ENCODE measurements at places on chromosomes 7 and 10.

DNA sequence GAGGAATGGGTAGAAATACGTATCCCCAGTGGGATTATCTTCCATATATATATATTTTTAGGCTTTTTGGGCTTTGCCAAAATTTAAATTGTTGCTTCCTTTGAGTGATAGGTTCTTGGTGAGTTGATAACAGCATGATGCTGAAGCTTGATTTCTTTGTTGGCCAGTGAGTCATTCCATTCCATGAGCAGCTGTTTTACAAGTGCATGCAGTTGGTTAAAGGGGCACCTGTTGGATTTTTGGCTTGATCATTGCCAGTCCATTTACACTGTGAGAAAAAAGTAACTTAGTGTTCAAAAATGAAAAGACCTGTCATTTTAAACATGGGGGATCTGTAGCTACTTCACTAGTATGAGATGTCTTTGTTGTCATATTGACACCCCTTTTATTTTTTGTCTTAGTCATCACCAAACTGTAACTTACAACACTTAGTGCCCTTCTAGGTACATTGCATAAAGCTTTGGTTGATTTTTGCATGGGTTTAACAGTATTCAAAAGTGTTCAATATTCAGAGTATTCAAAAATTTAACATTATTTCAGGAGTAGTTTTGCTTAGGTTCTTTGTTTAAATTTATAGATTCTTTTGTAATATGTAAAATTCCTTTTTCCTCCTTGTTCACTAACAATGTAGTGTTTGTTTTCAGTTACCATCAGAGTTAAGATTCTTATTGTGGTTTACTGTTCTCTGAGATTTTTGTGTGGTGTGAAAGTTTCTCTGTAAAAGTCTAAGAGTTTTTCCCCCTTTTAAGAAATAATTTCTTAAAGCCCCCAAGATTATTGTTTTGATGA, 8.8 kb downstream of the AKAP9 start:
- no peak for DNase-seq

GRCh38 chr7:1704811-1705738, 35.0 kb downstream of the ELFN1 start:
- no peak for DNase-seq

- no peak for DNase-seq
Observed at GRCh38 chr10:71801361-71801760, 28.0 kb upstream of the VSIR start.

GRCh38 chr7:116235380-116235779, 25.0 kb downstream of the TES start:
- DNase-seq = no peak

DNA sequence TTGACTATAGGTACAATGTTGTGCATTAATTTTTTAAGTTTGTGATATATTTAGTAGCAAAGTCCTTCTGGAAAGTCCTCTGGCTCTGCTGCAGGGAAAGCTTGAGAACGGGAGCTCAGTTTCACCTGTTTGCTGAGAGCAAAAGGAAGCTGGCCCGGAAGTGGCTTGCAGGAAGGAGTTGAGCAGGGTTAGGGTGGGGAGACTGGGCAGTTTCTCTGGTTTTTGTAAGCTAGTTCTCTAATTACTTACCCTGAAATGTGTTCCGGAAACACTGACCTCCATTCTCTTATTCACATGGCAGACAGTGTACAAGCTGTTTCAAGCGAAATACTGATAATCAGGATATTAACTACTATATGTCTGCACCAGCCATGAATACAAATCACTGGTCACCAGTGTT, 22.3 kb downstream of the MAP3K8 start:
- no peak for DNase-seq

GRCh38 chr7:156969972-156970420, 20.5 kb downstream of the NOM1 start:
- no peak for DNase-seq

GRCh38 chr10:91930939-91931338, 7.4 kb downstream of the BTAF1 start:
- DNase-seq = no peak

- DNase-seq = no peak
Observed at GRCh38 chr10:91521439-91521838, 111.3 kb downstream of the HECTD2 start.

GRCh38 chr7:101666741-101667140, 37.6 kb upstream of the MYL10 start:
- DNase-seq = no peak

DNA sequence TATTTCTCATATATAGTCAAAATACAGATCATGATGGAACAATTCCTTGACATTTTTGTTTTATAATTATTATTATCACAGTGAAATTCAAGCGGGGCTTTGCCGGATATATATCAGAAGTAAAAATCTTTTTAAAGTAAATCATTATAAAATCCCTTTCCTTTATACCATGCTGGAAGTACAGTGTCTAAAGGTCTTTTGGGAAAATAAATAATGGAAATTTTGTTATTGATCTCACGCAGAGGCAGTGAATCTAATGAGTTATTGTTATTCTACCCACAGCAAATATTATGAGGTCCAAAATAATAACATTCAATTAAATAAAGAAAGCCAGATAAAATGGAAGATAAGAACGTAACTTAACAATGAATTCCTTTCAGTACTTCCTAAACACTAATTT, 33.8 kb downstream of the GFRA1 start:
- DNase-seq = no peak

- no peak for DNase-seq
Observed at GRCh38 chr10:94351089-94351488, 11.7 kb downstream of the NOC3L start.

DNA sequence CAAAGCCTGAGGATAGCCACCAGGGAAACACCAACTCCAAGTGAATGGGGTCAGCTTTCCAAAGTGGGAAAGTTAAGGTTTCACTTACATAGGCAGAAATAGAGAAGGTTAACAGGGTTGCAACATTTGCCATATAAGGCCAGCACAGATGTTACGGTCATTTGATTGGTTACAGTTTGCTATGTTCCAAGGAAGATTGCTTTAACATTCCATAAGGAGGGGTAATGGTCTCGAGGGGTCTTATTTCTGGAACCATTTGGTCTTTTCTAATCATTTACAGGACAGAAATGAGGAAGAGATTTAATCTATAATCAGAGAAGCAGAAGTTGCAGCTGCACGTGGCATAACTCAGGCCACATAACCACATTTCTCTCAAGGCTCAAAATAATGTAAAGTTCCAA, 679.4 kb upstream of the C7orf33 start:
- DNase-seq = no peak

GRCh38 chr7:641269-641671, 85.2 kb upstream of the DNAAF5 start:
- DNase-seq = no peak

DNA sequence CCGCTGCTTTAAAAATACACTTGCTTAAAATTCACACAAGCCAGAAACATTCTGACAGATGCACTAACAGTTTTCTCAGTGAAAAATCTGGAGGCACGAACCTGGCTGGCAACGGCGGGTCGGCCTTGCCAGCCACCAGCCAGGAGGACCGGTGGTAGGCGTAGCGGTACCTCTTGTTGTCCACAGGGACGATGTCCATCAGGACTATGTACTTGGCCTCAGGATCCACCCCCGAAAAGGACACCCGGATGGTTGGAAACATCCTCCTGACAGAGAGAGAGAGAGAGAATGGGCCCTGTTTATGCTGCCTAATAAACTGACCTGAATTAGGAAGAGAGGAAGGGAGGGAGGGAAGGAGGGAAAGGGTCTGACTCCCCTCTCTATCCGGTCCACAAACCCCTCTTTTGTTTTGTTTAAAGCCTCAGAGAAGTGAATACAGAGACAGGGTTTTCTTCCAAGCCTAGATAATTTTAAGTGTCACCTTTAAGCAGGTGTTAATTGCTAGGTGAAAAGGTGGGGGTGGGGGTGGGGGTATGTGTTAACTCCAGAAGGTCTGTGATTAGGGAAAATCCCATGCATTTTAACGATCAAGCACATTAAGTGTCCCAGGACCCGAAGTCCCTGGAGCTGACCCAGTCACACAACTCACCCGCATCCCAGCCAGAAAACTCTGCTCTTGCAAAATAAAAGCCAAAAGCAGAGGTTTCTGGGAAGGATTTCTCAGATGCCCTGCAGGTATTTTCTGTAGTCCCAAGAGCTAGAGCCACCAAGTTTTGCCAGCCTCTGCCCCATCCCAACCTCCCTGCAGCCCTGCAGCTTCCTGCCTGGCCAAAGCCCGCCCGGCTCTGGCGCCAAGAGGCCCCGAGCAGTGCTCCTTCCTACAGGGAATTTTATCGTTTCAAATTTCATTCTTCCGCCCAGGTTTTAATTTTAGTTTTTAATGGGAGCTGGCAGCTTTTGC, 5.0 kb downstream of the TBX20 start:
- DNase-seq = no peak

- DNase-seq = no peak
Observed at GRCh38 chr10:2851566-2851965, 215.8 kb upstream of the PFKP start.

DNA sequence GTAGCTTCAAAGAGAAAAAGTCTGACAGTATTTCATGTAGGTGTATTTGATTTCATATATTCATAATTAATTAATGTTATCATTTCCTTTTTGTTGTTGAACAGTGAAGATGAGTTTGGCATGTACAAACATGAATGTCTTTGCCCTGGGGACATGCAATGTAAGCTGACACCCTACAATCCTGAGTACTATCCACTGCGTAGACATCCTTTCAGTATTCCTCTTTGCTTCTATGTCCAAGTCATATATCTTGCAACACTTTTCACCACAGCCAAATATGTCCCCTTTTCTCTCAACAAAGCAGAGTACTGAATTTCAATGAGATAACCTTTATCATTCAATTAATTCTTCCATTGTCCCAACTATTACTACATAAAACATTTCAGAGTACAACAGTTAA, 93.6 kb downstream of the GPR37 start:
- DNase-seq = no peak

DNA sequence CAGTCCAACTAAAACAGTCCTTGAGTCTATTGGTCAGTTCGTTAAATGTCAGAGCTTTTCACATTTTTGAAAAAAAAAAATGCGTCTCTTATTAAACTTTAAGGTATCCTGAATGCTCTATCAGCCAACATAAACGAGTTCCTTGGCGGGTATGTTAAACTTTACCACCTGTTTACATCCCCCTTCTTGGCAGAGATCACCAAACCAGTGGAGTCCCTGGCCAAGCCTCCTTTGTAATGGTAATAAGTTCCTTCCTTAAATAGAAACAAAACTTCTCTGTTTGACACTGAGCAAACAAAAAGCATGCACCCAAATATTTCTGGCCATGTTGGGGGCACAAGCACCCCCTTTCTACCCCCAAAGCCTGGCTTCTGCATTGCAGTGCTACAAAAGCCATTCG, 3.2 kb downstream of the TRIL start:
- DNase-seq = no peak

GRCh38 chr7:157932498-157933218, 595.9 kb downstream of the DNAJB6 start:
- no peak for DNase-seq

DNA sequence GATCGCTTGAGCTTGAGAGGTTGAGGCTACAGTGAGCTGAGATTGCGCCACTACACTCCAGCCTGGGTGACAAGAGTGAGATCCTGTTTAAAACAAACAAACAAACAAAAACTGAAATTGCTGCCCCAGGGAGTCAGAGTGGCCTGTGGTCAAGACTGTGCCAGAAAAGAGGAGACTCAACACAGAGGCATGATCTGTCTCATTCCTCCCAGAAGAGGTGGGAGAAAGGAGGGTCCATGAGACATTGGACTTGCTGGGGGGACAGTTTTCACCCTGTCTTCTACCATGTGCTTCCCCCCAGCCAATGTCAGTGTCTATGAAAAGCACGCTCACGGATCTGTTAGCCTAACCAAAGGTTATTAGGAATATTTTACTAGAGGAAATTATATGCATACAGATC, 3.2 kb downstream of the ZNF853 start:
- DNase-seq = no peak

DNA sequence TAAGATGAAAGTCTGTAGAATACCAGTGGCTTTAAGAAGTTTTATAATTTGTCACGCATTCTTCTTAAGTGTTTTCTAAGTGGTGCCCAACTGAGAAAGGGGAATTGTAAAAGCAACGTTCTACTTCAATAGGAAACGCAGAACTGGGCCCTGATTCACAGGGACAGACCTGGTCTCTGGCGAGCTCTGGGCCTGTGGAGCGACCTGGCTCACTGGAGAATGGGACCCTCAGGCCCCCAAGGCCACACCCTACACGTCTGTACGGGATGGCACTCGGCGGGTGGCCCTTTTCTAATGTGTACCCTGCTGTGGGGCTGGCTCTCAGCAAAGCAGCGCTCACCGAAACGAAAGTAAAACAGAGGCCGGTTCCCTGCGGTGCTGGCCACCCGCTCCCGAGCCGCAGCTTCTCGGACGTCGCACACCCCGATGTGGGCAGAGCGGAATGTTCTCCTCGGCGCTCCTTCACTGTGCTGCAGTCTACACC, 205.0 kb downstream of the DIP2C start:
- DNase-seq = no peak

- DNase-seq = no peak
Observed at GRCh38 chr10:78199759-78200158, 166.1 kb downstream of the RPS24 start.

DNA sequence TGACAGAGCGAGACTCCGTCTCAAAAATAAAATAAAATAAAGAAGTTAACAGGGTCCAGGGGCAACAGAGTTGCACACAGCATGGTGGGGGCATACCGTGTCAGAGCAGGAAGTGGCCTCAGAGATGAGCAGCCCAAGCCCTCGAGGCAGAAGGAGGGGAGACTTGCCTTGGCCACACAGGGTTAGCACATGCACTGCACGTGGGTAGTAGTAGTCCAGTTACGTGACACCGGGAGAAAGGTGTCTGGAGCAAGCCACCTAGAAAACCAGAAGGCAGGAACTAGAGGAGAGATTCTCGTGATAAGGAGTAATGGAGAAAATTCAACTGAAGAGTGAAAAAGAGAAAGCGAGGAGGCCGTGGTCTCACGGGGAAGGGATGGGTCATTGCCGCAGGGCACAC, 9.8 kb upstream of the DENND2A start:
- DNase-seq = no peak

GRCh38 chr7:111750878-111751277, 188.6 kb upstream of the IMMP2L start:
- no peak for DNase-seq

- no peak for DNase-seq
Observed at GRCh38 chr7:25653384-25653783, 425.1 kb upstream of the NPVF start.

- DNase-seq = no peak
Observed at GRCh38 chr7:155283565-155284194, 14.0 kb upstream of the INSIG1 start.

Data from activated CD8-positive, alpha-beta memory T cell treated with anti-CD3 and anti-CD28 coated beads for 1 hour (primary cell).